Bronchial epithelial cell (primary cell): ENCODE measurements at places on chromosomes 12 and 14.

DNA sequence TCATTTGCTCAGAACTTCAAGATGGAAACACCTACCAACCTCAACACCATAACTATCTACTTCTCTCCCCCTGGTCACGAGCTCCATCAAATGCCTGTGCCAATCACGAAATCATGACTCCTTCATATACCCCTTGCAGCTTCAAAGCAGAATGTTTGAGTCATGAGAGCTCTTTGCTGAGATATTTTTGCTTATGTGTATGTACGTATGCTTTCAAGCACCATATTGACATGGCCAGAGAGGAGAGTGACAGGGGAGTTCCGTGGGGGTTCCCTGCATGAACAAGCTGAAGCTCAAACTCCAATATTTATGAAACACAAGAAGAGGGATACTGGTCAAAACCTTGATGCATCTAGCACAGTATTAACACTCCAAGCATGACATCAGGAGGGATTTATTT, 374.4 kb downstream of the DPF3 start:
- no peak for DNase-seq

- DNase-seq = no peak
Measured at GRCh38 chr14:82113710-82114109, 580.1 kb upstream of the SEL1L start.

- DNase-seq = no peak
Measured at GRCh38 chr12:6095269-6095668, 29.2 kb downstream of the VWF start.

- DNase-seq = no peak
Measured at GRCh38 chr14:83019744-83020414, 1486.2 kb upstream of the SEL1L start.

- no peak for DNase-seq
Measured at GRCh38 chr12:132476421-132476820, 13.5 kb upstream of the FBRSL1 start.

- DNase-seq = peak; percentile 38
Measured at GRCh38 chr12:28253161-28253641, 62.9 kb downstream of the CCDC91 start.

- DNase-seq = peak; percentile 20
Measured at GRCh38 chr12:55051197-55051947, 31.6 kb downstream of the NEUROD4 start.

- DNase-seq = no peak
Measured at GRCh38 chr12:102526656-102527055, 46.3 kb upstream of the IGF1 start.

DNA sequence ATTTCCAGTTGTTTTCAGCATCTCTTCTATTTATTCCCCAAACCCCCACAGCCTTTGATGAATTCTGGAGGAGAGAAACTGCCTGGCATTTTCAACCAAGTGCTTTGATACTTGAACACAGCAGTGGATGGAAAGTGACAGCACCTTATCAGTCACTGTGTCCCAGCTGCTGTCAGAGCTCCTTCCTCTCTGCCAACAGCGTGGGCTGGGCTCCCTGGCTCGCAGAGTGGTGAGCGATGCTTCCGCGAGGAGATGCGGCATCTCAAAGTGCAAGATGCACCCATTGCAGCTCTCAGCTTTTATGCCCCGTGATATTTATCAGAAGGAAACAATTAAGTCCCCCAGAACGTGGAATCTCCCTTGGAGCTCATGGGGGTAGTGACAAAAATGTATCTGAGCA, 72.6 kb upstream of the TCL1A start:
- no peak for DNase-seq

- peak; percentile 46 for DNase-seq
Measured at GRCh38 chr12:116320791-116321217, 43.3 kb upstream of the MED13L start.

- DNase-seq = no peak
Measured at GRCh38 chr12:5506295-5506694, 74.4 kb downstream of the NTF3 start.

DNA sequence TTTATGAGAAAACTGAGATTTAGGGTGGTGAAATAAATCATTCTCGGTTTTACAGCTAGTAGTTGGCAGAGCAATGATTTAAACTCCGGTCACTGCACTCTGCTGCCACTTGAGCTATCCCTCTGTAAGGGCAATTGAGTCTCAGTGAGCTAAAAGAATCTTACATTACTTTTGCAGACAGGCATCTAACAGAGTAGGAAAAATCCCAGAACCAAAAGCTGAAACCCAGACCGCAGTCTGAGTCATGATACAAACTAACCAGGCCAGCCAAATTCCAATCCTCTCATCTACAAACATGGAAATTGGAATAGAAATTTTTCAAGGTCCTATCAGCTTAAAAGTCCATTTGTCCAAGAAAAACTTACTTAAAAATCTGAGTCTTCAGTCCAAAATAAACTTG, 73.7 kb downstream of the ANKS1B start:
- DNase-seq = peak; percentile 53
